ENCODE measurements at places on chromosomes 2 and 18.

DNA sequence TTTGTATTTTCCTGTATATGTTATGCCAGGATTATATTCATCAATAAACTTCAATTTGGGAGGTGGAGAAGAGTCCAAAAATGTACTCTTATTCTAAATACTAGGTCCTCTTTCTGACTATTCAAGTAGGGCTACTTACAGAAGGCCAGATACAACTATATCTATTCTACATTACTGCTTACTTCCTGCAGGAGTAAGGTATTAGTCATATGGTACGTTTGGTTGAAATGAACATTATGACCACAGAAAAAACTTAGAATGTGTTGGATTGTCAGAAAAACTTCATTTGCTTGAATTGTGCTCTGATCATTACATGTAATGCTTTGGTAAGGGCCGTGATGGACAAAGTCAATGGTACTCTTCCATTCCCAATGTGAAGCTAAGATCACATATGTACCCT lies 35.0 kb downstream of the STAT4 start:
- no peak for DNase-seq

- no peak for DNase-seq
Observed at GRCh38 chr18:64260810-64261209, 111.9 kb upstream of the LINC00305 start.

DNA sequence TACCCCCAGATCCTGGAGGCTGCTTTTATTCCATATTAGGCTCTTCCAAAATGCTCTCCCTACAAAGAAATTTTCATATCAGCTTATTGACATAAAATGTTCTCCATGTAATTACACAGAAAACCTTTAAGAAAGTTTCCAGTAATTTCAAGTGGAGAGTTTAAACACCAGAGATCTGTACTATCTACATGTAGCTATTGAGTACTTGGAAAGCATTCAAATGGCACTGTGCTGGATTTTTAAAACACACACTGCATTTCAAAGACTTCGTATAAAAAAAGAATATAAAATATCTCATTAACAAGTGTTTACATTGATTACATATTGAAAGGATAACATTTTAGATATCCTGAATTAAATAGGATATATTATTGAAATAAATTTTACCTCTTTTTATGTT lies 182.4 kb upstream of the ZNF521 start:
- no peak for DNase-seq

DNA sequence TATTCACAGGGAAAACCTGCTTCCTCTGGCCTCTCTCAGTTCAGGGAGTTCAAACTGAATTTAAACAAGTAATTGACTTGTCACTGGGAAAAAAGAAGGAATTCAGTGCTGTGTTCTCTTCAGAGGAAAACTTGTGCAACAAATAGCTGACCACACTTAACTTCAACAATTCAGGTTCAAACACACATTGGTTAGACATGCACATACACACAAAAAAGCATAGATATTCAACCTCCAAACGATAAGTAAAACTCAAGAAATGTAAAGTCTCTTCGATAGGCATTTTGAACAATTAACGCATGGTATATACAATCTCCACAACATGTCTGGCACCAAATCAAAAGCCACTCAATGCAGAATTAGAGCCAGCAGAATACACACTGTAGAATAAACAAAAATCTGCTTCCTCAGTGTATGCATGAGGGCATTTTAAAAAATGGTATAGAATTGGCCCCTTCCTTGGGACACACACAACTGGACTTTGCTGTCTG lies 269.0 kb downstream of the TCF4 start:
- DNase-seq, result no peak

- DNase-seq, result no peak
Observed at GRCh38 chr2:26572591-26572990, 68.6 kb downstream of the CIB4 start.

GRCh38 chr2:6878549-6878948 lies 972 bp downstream of the RSAD2 start:
- no peak for DNase-seq

GRCh38 chr2:176734868-176735267 lies 465.6 kb downstream of the MTX2 start:
- DNase-seq, result no peak

GRCh38 chr2:130916438-130916705 lies 79.7 kb downstream of the ARHGEF4 start:
- no peak for DNase-seq

- DNase-seq, result peak; percentile 9
Observed at GRCh38 chr2:122179492-122180165, 424.2 kb downstream of the TSN start.

- DNase-seq, result no peak
Observed at GRCh38 chr18:79191956-79192355, 122.8 kb downstream of the ATP9B start.
